ENCODE measurements at places on chromosomes 5 and 9. TPM values are rescaled to one million over a fixed set of nuclear protein-coding genes. Genes with fewer than 3 reads are reported as not detected.

The CCNJL gene
- 13.8 TPM for total RNA-seq

The PRRC2B gene
- total RNA-seq, result 262 TPM

The GBGT1 gene
- 27.7 TPM for total RNA-seq

The BTNL3 gene
- not detected for total RNA-seq

The ABITRAM gene
- total RNA-seq, result 11.4 TPM

The PDCD1LG2 gene
- not detected for total RNA-seq

The SIT1 gene
- total RNA-seq, result 0.22 TPM

The LTC4S gene
- total RNA-seq, result 5.7 TPM

The KCTD16 gene
- 0.29 TPM for total RNA-seq

The TAF1L gene
- total RNA-seq, result not detected

The EQTN gene
- total RNA-seq, result not detected

The GCNT4 gene
- total RNA-seq, result 2.5 TPM

The ACOT12 gene
- total RNA-seq, result not detected

The DCTN3 gene
- total RNA-seq, result 50.5 TPM

The RIMOC1 gene
- 47.0 TPM for total RNA-seq

The PDE6A gene
- not detected for total RNA-seq

The CRAT gene
- total RNA-seq, result 17.4 TPM

The ISL1 gene
- total RNA-seq, result 6.4 TPM

The TMEM215 gene
- not detected for total RNA-seq

The GPR21 gene
- total RNA-seq, result not detected

Measured in endodermal cell (in vitro differentiated cells).